Left ventricle myocardium inferior (tissue), 1 donor: ENCODE measurements at places on chromosomes 11 and 22. TPM values are rescaled to one million over a fixed set of nuclear protein-coding genes. Genes with fewer than 3 reads are reported as not detected.
A peak's percentile ranks its signal among the peaks of the same experiment; 100 is the strongest.

MRTFA gene
- 19.2 TPM for total RNA-seq

OR4X1 gene
- not detected for total RNA-seq

DNA sequence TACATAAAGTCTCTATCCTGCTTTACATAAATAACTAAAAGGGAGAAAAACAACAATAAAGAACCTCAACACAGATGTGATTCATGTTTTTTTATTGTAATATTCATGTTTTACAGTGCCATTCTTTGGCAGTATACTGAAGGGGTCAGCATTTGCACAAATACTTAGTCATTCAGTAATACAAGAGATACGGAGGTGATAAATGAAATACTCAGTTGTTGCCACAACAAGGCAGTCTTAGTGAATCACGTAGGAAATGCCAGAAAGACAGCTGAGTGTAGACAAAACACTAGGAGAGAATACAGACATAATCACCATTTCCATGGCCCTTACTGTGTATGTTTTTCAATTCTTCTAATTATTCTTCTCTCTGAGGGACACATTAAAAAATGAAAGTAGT lies 910.4 kb downstream of the METTL15 start:
- no peak for DNase-seq

- DNase-seq, result no peak
Measured at GRCh38 chr11:15720460-15720859, 605.7 kb downstream of the INSC start.

- DNase-seq, result peak; percentile 33
Measured at GRCh38 chr22:33658775-33659174, 261.5 kb downstream of the LARGE1 start.

USP2 gene
- 135 TPM for total RNA-seq

RBMXL2 gene
- not detected for total RNA-seq

DNA sequence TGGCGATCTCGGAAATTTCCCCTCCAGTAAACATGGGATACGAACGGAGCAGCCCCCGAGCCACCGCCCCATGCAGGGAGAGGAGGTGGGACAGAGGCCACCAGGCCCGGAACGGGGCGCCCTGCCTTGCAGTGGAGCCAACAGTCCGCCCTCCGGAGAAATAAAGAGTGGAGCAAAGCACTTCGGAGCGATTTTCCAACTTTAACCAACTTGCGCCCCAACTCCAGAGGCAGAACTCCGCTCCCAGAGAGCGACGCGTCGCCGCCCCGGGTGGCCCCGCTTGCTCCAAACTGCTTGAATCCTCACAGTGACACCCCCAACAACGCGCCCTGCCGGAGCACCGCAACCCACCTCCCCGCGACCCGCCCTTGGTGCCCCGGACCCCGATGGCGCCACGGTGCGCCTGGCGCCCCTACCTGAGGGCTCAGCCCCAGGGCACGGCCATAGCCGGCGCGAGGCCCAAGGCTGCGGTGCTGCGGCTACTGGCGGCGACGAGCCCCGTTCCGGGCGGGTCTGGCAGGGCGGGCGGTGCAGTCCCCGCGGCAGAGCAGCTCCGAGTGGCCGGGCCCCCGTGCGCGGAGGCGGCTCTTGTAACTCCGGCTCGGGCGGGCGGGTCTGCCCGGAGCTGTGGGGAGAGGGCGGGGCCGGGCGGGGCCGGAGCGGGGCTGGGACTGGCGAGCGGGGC lies at the start of gene AHNAK:
AHNAK (minus strand) TSS at position 563 of the 685 bp plus-strand sequence. CDS start 10,708 bp downstream, outside the sequence.
- peak; percentile 91 for DNase-seq
